ENCODE measurements at places on chromosomes 5 and 9.

DNA sequence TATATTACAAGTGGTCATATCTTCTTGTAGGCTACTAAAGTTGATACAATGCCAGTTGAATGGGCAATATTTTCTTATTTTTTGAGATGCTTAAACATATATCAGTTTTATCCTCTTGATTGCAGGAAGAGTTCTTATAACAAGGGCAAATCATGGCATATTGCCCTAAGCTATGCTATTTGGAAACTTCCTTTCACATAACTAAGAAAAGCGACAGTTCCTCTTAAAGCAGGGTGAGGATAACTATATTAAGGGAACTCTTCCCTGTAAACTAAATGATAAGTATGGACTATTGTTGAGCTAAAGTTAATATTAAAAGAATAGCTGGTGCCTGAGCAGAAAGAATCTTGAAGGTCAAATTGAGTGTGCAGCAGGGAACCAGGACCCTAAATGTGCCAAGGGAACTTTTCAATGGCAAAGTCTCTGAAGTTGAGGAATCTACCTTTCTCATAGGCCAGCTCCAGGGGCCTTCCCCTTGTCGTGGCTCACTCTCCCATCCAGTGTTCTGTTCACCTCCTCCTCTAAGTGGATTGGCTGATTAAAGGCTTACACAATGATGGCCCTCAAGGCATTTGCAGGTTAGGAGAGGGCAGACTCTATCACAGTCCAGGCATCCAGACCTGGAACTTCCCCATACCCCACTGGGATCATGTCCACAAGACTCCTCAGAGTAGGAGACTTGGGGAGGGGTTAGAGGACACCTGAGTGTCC, 26.8 kb downstream of the FYB1 start:
- DNase-seq, result no peak

DNA sequence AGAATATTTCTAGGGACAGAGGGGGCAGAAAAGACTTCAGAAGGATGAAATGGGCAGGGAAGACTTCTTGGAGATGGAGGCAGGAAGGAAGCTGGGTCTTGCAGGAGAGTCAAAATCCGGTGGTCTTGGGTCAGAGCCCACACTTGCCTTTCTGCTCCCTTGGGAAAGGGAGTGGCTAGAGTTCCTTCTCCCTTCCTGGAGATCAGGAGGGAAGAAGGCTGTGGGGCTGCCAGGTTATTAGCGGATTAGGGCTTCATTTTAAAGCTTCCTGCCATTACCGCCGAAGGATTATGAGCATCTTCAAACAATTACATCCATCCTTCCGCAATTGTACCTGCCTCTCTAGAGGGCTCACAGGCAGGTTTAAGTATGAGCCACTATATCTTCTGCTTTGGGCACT, 19.2 kb upstream of the SYNPO start:
- no peak for DNase-seq

GRCh38 chr5:31317665-31318064, 124.2 kb downstream of the CDH6 start:
- DNase-seq, result no peak

DNA sequence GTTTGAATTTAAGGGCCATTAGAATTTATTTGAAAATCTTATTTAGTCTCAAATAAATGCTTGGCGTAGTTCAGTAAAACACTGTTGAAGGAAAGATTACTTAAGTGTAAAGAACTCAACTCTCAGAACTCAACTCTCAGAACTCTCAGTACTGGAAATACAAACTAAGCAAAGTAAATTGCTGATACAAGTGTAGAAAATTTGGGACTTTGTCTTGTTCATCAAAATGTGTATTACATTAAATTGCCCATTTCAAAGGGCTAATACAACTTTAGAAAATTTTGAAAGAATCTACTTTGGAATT, 99.4 kb downstream of the CSNK1G3 start:
- no peak for DNase-seq

GRCh38 chr5:54148067-54148845, 162.1 kb downstream of the ARL15 start:
- DNase-seq, result no peak

- no peak for DNase-seq
Measured at GRCh38 chr9:124222918-124223720, 34.6 kb upstream of the NEK6 start.

DNA sequence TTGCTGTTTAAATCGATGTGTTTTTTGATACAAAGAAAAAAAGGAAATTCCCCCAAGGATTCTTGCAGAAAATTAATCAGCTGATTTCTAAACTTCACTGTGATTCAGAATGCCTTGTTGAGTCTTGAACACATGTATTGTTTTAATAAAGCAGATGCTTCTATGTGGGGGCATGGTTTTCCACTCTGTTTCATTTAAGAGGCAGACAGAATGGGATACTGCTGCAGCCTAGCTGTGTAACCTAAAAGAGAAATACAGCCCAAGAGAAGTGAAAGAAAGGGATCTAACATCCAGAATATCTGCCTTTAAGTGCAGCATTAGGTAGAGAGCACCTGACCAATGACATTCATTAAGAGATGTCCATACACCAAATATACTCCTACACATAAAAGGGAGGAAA, 365.1 kb upstream of the CCNH start:
- no peak for DNase-seq

- DNase-seq, result no peak
Measured at GRCh38 chr9:98972716-98973115, 29.0 kb downstream of the COL15A1 start.

DNA sequence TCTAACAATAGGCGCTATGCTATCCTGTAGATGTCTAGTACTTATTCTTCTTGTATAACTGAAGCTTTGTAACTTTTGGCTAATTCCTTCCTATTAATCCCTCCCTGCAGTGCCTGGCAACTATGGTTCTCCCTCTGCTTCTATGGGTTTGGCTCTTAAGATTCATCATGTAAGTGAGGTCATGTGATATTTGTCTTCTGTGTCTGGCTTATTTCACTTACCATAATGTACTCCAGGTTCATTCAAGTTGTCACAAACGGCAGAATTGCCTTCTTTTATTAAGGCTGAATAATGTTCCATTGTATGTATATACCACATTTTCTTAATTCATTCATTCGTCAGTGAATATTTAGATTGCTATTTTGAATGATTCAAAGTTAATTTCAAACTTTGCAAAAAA, 149.9 kb upstream of the GAS1 start:
- no peak for DNase-seq

GRCh38 chr5:138840103-138840502, 35.0 kb downstream of the LRRTM2 start:
- DNase-seq, result no peak

- DNase-seq, result no peak
Measured at GRCh38 chr9:8030095-8030494, 230.5 kb upstream of the DMAC1 start.

GRCh38 chr5:24110004-24110615, 534.7 kb downstream of the CDH10 start:
- DNase-seq, result no peak

DNA sequence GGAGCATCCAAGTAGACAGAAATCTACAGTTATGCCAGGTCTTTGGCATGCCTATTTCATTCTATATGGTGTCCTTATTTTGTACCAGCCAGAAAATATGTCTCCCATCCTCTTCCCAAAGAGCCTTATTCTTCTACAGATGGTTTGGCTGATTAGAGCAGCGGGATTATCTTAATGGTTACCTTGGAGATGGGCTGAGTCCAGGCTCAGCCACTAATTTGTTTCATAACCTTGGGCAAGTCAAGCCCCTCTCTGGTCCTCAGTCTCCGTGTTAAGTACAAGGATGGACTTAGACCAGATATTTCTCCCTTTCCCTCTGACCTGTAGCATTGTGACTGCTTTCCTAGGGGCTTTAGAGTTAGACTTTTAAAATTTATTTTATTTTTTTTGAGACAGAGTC, 11.1 kb upstream of the GLE1 start:
- DNase-seq, result no peak
